ENCODE measurements at places on chromosomes 11 and 22. TPM values are rescaled to one million over a fixed set of nuclear protein-coding genes. Genes with fewer than 3 reads are reported as not detected.

Gene NRIP3
- total RNA-seq = 3.9 TPM

Gene GAL3ST3
- total RNA-seq = not detected

Gene PIK3IP1
- 504 TPM for total RNA-seq

GRCh38 chr11:126060757-126061171 is 1.9 kb downstream of the CDON start:
- no peak overlapping the region for H3K27ac ChIP-seq
- peaks cover 15% of the 10 kb centered on the region for H3K4me1 ChIP-seq
- DNase-seq = no peak
- H3K36me3 ChIP-seq = no peaks in the 10 kb centered on the region
- peaks cover 3% of the 10 kb centered on the region for H3K27me3 ChIP-seq
- H3K4me3 ChIP-seq = no peak overlapping the region

DNA sequence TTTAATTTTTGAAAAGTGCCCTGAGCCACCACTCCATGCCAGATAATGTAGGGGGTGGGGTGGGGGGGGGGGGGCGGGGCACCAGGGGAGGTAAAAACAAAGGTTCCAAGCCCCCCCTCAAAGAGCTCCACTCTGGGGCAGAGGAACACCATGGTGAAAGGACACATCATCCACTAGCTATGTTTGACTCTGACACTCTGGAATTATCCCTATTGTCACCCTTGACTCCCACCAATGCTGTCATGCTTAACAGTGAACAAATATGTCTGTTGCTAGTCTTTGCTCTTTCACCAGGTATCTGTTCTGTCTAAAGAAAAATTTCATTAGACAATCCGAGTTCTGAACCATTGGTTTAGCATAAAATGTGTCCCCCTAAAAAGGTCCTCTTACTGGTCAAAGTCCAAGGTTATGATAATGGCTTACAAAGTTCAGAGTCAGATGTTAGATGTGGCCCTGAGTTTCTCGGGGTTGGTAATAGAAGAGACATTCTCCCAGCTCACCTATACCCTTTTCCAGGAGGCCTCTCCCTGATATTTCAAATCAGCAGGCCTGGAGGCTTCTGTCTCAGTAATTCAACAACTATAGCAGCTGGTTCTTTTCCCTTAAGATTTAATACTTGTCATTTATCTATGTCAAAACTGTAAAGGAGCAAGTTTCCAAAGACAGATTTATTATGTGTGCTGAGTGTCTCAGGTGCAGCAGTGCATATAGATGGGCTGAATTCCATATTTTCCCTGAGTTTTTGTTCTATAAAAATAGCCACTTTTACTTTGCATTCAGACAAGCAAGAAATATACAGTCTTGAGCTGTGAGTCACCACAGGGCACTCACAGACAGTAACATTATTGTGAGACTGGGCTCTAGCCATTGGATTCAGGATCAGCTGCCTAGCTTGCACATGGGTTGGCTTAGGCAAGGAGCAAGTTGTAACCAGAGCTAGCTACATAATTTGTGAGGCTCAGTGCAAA is 174.1 kb downstream of the CSNK2A3 start:
- no peak overlapping the region for H3K27ac ChIP-seq
- DNase-seq = no peak

GRCh38 chr11:11467312-11467711 is 114.3 kb upstream of the CSNK2A3 start:
- H3K27ac ChIP-seq = no peak overlapping the region
- no peaks in the 10 kb centered on the region for H3K4me1 ChIP-seq
- H3K27me3 ChIP-seq = no peaks in the 10 kb centered on the region
- DNase-seq = no peak

- H3K4me3 ChIP-seq = no peak overlapping the region
- no peaks in the 10 kb centered on the region for H3K4me1 ChIP-seq
- H3K27ac ChIP-seq = no peak overlapping the region
- DNase-seq = no peak
These were observed 38.7 kb upstream of the E2F8 start for GRCh38 chr11:19279451-19279850.

- H3K27me3 ChIP-seq = no peaks in the 10 kb centered on the region
- peak overlapping the region; percentile 53 for H3K27ac ChIP-seq
- H3K36me3 ChIP-seq = no peaks in the 10 kb centered on the region
- H3K4me3 ChIP-seq = peak overlapping the region; percentile 97
These were observed 1.6 kb downstream of the MAML2 start for GRCh38 chr11:96341211-96342013.

- no peak for DNase-seq
- H3K4me1 ChIP-seq = no peaks in the 10 kb centered on the region
- no peaks in the 10 kb centered on the region for H3K36me3 ChIP-seq
- no peak overlapping the region for H3K4me3 ChIP-seq
These were observed 162.5 kb downstream of the SWAP70 start for GRCh38 chr11:9826390-9826789.

DNA sequence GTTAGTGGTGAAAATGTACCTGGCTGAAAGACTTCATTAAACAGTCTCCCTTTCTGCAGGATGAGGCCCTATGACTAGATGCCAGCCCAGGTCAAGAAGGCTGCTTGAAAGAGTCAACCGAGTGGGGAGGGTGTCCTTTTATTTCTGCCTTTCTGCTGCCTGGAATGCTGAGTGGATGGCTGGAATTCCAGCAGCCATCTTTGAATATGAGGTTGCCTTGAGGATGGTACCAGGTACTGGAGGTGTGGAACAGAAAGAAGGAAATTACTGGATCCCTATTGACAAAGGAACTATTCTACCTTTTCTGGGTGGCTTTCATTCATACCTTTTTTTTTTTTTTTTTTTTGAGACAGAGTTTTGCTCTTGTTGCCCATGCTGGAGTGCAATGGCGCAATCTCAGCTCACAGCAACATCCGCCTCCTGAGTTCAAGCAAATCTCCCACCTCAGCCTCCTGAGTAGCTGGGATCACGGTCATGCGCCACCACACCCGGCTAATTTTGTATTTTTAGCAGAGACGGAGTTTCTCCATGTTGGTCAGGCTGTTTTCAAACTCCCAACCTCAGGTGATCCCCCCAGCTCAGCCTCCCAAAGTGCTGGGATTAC is 107.3 kb downstream of the RPS6KA4 start:
- no peak for DNase-seq
- H3K27ac ChIP-seq = no peak overlapping the region
- H3K27me3 ChIP-seq = no peaks in the 10 kb centered on the region
- no peaks in the 10 kb centered on the region for H3K4me1 ChIP-seq

DNA sequence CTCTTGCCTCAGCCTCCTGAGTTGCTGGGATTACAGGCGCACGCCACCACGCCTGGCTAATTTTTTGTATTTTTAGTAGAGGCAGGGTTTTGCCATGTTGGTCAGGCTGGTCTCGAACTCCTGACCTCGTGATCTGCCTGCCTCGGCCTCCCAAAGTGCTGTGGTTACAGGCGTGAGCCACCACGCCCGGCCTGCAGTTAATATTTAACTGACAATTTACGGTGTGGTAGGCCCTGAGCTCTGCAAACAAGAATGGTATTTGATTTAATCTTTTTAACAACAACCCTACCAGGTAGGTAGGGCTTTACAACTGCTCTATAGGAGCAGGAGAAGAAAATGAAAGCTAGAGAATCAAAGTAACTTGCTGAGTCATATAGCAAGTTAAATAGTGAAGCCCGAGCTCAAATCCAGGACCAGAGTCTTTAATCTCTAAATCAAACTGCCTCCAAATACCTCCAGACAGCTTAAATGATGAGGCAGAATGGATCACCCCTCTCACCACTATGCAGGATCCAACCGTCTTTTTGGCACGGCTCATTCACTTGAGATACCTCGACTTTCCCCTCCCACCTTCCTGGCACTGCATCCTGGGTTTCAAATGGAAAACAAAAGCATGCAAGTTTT is 9.4 kb downstream of the UEVLD start:
- H3K27me3 ChIP-seq = no peaks in the 10 kb centered on the region
- H3K4me3 ChIP-seq = no peak overlapping the region
- H3K27ac ChIP-seq = no peak overlapping the region
- no peaks in the 10 kb centered on the region for H3K4me1 ChIP-seq

DNA sequence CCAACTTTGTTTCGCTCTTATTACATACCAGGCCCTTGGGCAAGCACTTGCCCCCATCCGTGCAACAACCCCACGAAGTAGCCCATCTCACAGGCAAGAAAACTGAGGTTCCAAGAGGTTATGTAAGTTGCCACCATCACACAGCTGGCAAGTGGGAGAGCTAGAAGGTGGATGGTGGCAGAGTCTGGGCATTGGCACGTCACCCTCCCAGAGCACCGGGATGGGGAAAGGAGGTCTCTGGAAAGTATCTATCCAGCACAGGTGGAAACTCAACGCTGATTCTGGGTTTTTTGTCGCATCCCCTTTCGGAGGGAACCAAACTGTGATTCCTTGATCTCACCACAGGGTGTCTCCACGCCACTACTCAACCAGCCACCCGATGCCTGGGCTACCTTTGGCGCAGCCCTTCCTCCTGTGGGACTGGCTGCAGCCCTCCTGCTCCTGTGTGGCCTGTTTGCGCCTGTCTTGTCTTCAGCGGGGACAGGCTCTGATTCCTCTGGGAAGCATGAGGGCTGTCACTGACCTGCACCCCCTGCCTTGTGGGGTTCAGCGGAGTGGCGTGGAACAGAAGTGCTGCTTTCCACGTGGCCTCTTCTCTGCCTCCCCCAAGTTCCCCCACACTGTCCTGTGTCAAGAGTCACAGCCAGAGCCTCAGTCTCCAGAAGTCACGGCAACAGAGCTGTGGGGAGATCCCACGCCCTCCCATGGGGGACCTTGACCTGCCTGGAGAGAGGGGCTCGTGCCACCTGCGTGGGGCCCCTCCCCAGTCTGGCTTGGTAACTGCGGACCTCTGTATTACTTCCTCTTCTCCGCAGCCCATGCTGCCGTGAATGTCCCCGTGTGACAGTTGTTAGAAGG is 34.4 kb upstream of the TRIM29 start:
- no peak overlapping the region for H3K4me3 ChIP-seq
- H3K27ac ChIP-seq = no peak overlapping the region
- H3K27me3 ChIP-seq = peaks cover 4% of the 10 kb centered on the region
- no peaks in the 10 kb centered on the region for H3K36me3 ChIP-seq

- no peak overlapping the region for H3K4me3 ChIP-seq
- no peaks in the 10 kb centered on the region for H3K36me3 ChIP-seq
- no peak for DNase-seq
- H3K27me3 ChIP-seq = peaks cover 21% of the 10 kb centered on the region
These were observed 62.7 kb downstream of the ISX start for GRCh38 chr22:35128637-35129036.

DNA sequence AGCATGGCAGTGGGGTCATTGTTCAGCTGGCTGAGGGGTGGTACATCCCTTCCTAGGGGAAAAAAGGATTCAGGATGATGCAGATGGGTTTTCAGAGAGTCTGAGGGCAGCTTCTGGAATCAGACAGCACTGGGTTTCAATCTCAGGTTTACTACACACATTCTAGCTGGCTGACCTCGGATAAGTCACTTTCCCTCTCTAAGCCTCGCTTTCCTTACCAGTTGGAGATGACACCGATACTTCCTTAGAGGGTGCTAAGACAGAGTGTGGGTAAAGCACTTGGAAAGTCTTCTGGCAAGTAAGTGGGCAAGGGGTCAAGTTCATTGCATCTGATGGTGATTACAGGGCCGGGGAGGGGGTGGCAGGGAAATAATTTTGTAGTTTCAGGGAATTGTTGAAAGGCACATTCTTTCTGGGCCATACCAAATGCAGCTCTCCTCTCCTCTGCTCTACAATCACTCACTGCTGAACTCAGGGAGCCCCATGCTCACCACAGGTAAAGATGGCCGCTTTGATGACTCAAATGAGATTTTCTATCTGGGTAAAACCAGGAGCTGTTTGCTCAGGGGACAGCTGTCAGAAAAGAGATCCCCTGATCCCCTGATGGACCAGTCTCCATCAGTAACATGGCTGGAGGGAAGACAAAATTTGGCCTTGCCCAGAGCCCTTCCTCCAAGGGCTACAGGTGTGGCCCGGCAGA is 6.5 kb upstream of the MIAT start:
- no peak overlapping the region for H3K27ac ChIP-seq
- no peak overlapping the region for H3K4me3 ChIP-seq
- DNase-seq = no peak

GRCh38 chr22:27110665-27111451 is 453.5 kb downstream of the MIAT start:
- no peak overlapping the region for H3K27ac ChIP-seq
- peaks cover 15% of the 10 kb centered on the region for H3K27me3 ChIP-seq
- no peaks in the 10 kb centered on the region for H3K36me3 ChIP-seq
- no peaks in the 10 kb centered on the region for H3K4me1 ChIP-seq
- DNase-seq = no peak

GRCh38 chr11:80727315-80727714 is 1286.5 kb upstream of the TENM4 start:
- H3K4me3 ChIP-seq = no peak overlapping the region
- H3K36me3 ChIP-seq = no peaks in the 10 kb centered on the region
- no peaks in the 10 kb centered on the region for H3K27me3 ChIP-seq
- no peaks in the 10 kb centered on the region for H3K4me1 ChIP-seq

DNA sequence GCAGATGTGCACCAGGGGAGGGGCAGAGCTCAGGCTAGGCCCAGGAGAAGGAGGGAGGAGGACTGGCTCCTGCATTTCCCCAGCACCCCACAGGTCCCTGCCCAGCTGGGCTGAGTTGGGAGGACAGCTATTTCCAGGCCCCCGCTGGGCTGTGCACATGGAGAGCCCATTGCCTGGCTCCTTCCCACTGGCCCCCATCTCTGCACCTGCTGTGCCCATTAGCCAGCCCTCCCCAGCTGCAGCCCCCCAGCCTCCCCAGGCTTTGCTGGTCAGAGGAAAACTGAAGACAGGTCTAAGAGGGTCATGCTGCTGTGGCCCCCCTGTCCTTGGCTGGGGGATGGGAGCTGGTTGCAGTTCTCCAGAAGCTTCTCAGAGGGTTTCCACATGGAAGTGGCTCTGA is 81.8 kb upstream of the SHANK2 start:
- DNase-seq = no peak
- H3K27ac ChIP-seq = no peak overlapping the region
- H3K27me3 ChIP-seq = peaks cover 42% of the 10 kb centered on the region
- no peaks in the 10 kb centered on the region for H3K36me3 ChIP-seq

DNA sequence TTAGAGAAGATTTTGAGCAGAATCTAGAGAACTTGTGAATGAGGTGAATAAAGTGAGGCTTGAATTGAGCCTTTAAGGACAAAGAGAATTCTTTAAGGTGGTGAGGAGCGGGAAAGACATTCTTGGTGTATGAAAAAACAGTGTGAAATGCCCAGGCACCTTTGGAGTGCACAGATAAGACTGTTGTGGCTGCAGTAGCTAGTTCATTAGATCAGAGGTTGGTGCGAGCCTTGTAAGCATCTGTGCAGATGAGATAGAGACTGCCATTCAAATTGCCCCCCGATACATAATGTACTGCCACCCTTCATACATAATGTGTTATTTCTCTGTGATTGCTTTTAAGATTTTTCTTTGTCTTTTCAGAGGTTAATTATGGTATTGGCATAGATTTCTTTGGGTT is 31.3 kb downstream of the ATXN10 start:
- H3K4me3 ChIP-seq = no peak overlapping the region
- peaks cover 37% of the 10 kb centered on the region for H3K36me3 ChIP-seq
- H3K27me3 ChIP-seq = no peaks in the 10 kb centered on the region
- no peak overlapping the region for H3K27ac ChIP-seq
- H3K4me1 ChIP-seq = no peaks in the 10 kb centered on the region

- no peaks in the 10 kb centered on the region for H3K36me3 ChIP-seq
- peaks cover 5% of the 10 kb centered on the region for H3K4me1 ChIP-seq
- H3K4me3 ChIP-seq = no peak overlapping the region
- no peak for DNase-seq
These were observed 75.8 kb downstream of the RAB30 start for GRCh38 chr11:82995754-82996398.

All from T-cell (primary cell).